Stimulated activated CD4-positive, alpha-beta T cell treated with anti-CD3 and anti-CD28 coated beads, Interleukin-12 subunit alpha, Interleukin-12 subunit beta, amount 100 ng/mL, for 24 hours (primary cell): ENCODE measurements at places on chromosomes 5 and 9.

- no peak for DNase-seq
Measured at GRCh38 chr5:175717837-175718236, 60.0 kb downstream of the HRH2 start.

GRCh38 chr9:107153336-107153735 is 129.7 kb upstream of the RAD23B start:
- no peak for DNase-seq

DNA sequence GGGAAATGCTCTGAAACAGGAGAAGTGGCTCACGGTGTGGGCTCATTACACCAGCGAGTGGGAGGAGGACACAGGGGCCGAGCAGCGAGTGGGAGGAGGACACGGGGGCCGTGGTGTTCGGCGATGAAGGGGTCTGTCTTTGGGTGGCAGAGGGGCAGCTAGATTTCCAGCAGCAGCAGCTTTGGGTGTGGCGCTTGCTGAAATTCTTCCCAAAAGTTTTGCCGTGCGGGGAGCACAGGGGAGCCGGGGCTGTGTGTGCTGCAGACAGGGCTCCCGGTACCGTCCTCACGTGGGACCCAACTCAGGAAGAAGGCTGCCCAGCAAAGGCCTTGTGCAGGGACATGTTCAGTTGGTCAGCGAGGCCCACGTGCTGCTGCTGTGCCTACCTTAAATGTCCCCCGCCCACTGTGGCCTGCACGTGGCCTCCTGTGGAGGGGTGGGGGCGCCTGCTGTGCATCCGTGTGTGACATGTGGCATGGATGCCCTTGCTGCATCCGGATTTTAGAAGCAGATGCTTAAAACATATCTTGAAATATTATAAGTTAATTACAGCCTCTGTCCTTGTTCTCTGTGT is 124.3 kb upstream of the CACNA1B start:
- no peak for DNase-seq

GRCh38 chr5:120447706-120448239 is 16.3 kb upstream of the PRR16 start:
- no peak for DNase-seq

GRCh38 chr9:125486152-125486508 is 220.9 kb downstream of the MAPKAP1 start:
- no peak for DNase-seq

DNA sequence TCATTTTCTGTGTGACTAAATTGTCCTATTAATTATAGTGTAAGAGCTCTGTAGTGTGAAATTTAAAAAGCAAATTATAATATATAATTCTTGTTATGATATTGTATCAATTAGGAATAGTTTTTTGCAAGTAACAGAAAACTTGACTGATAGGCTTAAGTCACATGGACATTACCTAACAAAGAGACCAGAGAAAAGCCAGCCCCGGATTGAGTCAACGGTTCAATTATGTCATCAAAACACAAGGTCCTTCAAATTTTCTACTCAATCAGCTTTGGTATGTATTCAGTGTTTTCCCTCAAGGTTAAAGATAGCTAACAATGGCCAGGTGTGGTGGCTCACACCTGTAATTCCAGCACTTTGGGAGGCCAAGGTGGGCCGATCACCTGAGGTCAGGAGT is 126.7 kb upstream of the PTGER4 start:
- DNase-seq: no peak
